ENCODE measurements at places on chromosomes 5 and 9.
A peak's percentile ranks its signal among the peaks of the same experiment; 100 is the strongest.

DNA sequence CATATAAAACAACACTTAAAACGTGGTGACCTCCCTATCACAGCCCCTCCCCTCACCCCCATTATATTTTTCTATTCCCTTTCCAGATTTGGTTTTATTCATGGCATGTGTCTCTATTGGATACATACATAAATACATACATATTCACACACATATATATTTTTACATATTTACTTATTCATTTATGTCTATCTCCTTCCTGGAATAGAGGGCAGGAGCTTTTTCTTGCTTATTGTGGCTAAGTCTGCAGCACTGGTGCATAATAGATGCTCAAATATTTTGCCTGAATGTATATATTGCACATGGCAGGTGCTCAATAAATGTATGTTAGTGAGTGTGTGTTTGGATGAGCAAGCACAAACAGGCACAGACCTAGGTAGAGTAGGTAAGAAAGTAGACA lies 2.5 kb downstream of the AGXT2 start:
- DNase-seq = no peak

GRCh38 chr9:121123816-121124535 lies 49.2 kb downstream of the CNTRL start:
- DNase-seq = no peak

GRCh38 chr5:103490030-103490739 lies 72.4 kb downstream of the NUDT12 start:
- no peak for DNase-seq

GRCh38 chr5:150946351-150946905 lies 41.6 kb upstream of the ZNF300 start:
- DNase-seq = peak; percentile 46

GRCh38 chr9:72983512-72984225 lies 30.8 kb upstream of the ALDH1A1 start:
- DNase-seq = no peak

- DNase-seq = no peak
Measured at GRCh38 chr9:129053020-129053419, 16.6 kb downstream of the MIGA2 start.

DNA sequence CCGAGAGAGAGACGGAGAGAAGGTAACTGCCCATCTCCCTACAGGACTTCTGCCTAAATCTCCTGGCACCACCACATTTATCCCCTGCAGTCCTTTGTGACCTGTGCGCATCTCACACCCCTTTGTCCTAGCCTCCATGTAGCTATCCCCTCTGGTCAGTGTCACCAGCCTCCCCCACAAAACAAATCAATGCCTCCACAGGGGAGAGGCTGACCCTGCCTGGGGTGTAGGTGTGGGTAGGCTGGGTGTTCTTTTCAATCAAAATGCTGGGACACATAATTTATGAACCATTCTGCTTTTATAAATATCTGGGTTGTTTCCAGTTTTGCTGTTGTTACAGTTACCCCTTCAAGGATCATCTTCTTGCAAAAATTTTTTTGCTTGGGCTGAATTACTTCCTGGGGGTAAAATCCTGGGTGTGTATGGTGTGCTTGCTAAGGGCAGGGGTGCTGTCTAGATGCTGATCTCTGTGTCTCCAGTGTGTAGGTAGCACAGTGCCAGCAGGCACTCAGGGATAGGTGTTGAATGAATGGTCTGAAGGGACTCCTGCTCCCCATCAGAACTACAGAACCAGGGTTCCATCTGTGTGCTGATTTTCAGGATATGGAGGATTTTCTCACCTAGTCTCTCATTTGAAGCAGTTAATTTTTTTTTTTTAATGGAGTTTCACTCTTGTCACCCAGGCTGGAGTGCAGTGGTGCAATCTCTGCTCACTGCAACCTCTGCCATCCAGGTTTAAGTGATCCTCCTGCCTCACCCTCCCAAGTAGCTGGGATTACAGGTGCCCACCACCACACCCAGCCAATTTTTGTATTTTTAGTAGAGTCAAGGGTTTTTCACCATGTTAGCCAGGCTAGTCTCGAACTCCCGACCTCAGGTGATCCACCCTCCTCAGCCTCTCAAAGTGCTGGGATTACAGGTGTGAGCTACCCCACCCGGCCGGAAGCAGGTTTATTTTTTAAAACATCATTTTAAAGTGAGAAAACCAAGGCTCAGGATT lies at the start of gene GARIN3:
Gene GARIN3, minus strand, starts transcription at position 51 of the 1,000 bp plus-strand sequence. CDS start 96 bp downstream, outside the sequence.
- no peak for DNase-seq

All from omental fat pad (tissue), 4 donors.